Breast epithelium (tissue), 4 donors: ENCODE measurements at places on chromosomes 12 and 14.

- no peak for DNase-seq
- H3K4me1 ChIP-seq = no peaks in the 10 kb centered on the region
- H3K4me3 ChIP-seq = no peak overlapping the region
Measured at GRCh38 chr12:27304856-27305255, 27.8 kb upstream of the BMAL2 start.

DNA sequence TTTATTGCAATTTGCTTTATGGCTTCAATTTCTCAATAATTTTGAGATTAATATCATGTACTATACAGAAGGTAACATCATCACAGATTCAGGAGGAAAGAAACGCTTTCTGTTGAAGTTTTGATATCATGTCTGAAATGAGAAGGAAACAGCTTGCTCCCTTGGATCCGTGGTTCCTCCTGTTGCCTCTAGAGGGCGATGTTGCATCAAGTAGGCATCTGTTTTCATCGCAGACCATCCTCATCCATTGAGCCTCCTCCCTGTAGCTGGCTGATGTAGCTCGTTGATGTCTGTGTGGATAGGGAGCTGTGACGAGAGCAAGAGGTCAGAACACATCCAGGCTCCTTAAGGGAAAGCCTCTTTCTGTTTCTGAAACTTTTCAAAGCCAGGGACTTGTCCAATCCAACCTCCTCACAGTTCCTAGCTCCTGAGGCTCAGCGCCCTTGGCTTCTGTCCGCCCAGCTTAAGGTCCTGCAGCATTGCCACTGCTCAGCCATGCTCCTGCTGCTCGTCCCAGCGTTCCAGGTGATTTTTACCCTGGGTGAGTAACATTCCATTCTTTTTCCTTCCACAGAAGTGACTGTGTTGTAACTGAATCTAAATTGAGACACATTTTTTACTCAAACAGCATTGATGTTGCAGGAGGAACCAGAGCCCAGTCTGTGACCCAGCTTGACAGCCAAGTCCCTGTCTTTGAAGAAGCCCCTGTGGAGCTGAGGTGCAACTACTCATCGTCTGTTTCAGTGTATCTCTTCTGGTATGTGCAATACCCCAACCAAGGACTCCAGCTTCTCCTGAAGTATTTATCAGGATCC lies 304.8 kb upstream of the OR4E1 start:
- DNase-seq = no peak
- H3K36me3 ChIP-seq = no peaks in the 10 kb centered on the region
- H3K27ac ChIP-seq = no peak overlapping the region
- H3K27me3 ChIP-seq = peaks cover 5% of the 10 kb centered on the region
- no peak overlapping the region for H3K4me3 ChIP-seq
- H3K4me1 ChIP-seq = no peaks in the 10 kb centered on the region

GRCh38 chr14:24343795-24344660 lies 4.2 kb upstream of the RIPK3 start:
- no peak overlapping the region for H3K4me3 ChIP-seq
- H3K36me3 ChIP-seq = no peaks in the 10 kb centered on the region
- no peaks in the 10 kb centered on the region for H3K4me1 ChIP-seq
- no peaks in the 10 kb centered on the region for H3K27me3 ChIP-seq

DNA sequence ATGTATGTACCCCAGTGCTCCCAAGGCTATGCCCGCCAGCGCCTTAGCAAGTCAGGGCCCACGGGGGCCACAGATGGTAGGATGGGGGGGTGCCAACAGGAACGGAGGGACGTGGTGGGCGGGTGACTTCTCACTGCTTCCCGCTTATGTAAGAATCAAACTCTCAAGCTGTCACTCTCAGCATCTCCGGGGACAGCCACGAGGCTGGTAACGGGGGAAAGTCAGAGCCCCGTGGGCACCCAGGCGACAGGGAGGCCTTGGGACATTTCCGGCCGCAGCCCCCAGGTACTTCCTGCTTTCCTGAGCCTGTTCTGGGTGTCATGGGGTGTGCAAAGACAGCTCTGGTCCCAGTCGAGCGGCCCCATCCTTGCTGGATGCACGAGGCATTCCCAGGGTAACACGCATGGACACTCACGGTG lies 59.3 kb downstream of the TESC start:
- H3K4me1 ChIP-seq = no peaks in the 10 kb centered on the region
- H3K36me3 ChIP-seq = no peaks in the 10 kb centered on the region
- DNase-seq = no peak
- H3K27ac ChIP-seq = no peak overlapping the region

DNA sequence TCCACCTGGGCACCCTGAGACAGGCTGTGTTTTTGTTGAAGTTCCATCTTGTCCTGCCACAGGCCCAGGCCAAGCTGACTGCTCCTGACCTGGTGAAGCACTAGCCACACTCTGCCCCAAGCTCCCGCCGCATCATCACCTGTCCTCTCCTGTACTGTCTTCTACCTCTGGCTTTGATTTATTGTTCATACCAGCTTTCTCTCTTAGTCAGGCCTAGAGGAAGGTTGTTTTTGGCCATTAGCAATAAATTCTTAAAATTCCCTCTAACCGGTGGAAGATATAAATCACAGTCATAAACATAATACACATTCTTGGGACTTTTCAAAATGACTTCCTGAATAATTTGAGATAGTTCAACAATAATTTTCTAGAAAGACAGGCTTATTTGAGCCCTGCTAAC lies 169.4 kb downstream of the DAD1 start:
- no peak for DNase-seq
- no peaks in the 10 kb centered on the region for H3K4me1 ChIP-seq
- no peak overlapping the region for H3K4me3 ChIP-seq
- H3K27ac ChIP-seq = no peak overlapping the region

- H3K36me3 ChIP-seq = no peaks in the 10 kb centered on the region
- no peak overlapping the region for H3K27ac ChIP-seq
- DNase-seq = no peak
- no peaks in the 10 kb centered on the region for H3K4me1 ChIP-seq
- H3K27me3 ChIP-seq = no peaks in the 10 kb centered on the region
Measured at GRCh38 chr12:56682323-56682722, 5.8 kb downstream of the PTGES3 start.

DNA sequence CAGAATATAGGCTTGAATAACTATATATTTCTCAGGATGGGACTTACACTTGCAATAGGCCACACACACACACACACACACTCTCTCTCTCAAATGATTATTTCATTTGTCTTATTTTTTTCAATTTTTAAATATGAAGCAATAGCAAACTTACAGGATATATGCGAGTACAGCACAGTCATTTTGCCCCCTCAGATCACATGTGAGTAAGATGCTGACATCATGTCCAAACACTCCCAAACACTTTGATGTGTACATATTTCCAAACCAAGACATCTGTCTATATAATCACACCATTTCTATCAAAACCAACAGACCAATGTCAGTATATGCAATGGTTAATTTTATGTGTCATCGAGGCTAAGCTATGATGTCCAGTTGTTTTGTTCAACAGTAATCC lies 1535.9 kb upstream of the FLRT2 start:
- no peak overlapping the region for H3K4me3 ChIP-seq
- H3K27me3 ChIP-seq = no peaks in the 10 kb centered on the region
- no peak for DNase-seq
- H3K36me3 ChIP-seq = no peaks in the 10 kb centered on the region
- H3K4me1 ChIP-seq = no peaks in the 10 kb centered on the region

DNA sequence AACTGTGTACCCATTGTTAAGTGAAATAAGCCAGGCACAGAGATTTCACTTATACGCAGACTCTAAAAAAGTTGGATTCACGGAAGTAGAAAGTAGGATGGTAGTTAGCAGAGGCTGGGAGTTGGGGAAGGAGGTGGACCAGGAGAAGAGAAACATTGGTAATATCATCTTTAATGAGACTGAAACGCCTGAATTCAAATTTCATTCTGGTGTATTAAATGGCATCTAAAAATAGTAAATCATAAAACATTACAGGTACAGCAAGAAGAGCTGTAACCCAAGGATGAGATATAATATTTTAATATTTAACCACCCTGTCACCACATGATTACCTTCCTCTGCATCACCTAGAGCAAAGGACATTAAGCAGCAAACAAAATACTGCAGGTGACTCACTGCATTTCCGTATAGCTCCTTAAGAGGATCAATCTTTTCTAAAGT lies 99.4 kb downstream of the EPS8 start:
- no peaks in the 10 kb centered on the region for H3K36me3 ChIP-seq
- H3K4me3 ChIP-seq = no peak overlapping the region
- no peaks in the 10 kb centered on the region for H3K4me1 ChIP-seq
- DNase-seq = no peak

DNA sequence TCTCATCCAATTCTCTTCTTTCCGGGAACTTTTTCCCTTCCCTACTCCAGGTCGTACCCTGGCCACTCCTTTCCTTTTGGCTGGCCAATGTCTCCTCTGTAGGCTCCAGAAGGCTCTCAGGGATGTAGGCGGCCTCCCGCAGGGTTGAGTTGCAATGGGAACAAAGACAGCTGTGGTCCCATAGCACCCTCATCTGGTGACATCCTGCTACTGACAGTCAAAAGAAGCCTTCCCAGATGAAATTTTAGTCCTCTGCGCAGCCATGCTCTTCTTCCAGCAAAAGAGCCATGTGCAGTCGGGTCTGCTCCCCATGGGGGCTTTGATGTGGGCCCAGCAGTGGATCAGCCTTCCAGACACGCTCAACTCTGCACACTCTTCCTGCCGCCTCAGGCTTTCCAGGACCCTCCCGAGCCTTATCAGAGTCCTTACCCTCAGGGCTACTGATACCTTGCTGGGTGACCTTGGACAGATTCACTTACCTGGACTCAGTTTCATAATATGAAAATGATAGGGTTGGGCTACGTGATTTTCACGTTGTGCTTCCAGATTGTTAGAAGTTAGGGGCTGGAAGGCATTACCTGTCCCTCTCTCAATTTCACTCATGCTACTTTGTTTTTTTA lies 5.5 kb upstream of the CELA1 start:
- no peak overlapping the region for H3K4me3 ChIP-seq
- H3K27me3 ChIP-seq = no peaks in the 10 kb centered on the region
- no peak for DNase-seq
- H3K27ac ChIP-seq = no peak overlapping the region
- H3K36me3 ChIP-seq = no peaks in the 10 kb centered on the region
- no peaks in the 10 kb centered on the region for H3K4me1 ChIP-seq

DNA sequence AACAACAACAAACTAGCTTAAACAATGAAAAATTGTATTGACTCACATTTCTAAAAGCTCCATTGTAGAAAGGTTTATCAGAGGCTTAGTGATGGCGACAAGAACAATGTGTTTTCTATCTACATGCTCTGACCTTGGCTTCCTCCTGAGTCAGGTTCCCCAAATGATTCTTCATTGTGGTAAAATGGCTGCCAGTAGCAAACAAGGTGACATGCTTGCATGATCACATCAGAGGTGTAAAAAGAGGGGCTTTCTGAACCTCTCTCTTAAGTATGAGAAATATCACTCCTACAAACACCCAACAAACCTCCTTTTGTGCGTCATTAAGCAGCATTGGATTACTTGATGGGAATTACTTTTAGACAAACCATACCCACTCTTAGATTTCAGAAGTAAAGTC lies 252.4 kb upstream of the SYT1 start:
- H3K4me3 ChIP-seq = no peak overlapping the region
- no peak for DNase-seq
- no peaks in the 10 kb centered on the region for H3K27me3 ChIP-seq
- H3K36me3 ChIP-seq = no peaks in the 10 kb centered on the region

GRCh38 chr12:110750784-110751461 lies 8.2 kb upstream of the PPP1CC start:
- no peak overlapping the region for H3K4me3 ChIP-seq
- no peak for DNase-seq
- H3K27me3 ChIP-seq = no peaks in the 10 kb centered on the region
- no peak overlapping the region for H3K27ac ChIP-seq
- H3K36me3 ChIP-seq = no peaks in the 10 kb centered on the region

GRCh38 chr14:54902143-54902520 lies 494 bp downstream of the GCH1 start:
- H3K27ac ChIP-seq = peak overlapping the region; percentile 96
- no peaks in the 10 kb centered on the region for H3K36me3 ChIP-seq
- H3K27me3 ChIP-seq = no peaks in the 10 kb centered on the region
- peak overlapping the region; percentile 78 for H3K4me3 ChIP-seq
- H3K4me1 ChIP-seq = no peaks in the 10 kb centered on the region
- peak; percentile 66 for DNase-seq
